ENCODE measurements at places on chromosomes 1 and 21.
A peak's percentile ranks its signal among the peaks of the same experiment; 100 is the strongest.

GRCh38 chr1:29490204-29490934 is 254.0 kb downstream of the PTPRU start:
- no peak for DNase-seq

- no peak for DNase-seq
Observed at GRCh38 chr1:117825414-117825813, 104.0 kb downstream of the GDAP2 start.

DNA sequence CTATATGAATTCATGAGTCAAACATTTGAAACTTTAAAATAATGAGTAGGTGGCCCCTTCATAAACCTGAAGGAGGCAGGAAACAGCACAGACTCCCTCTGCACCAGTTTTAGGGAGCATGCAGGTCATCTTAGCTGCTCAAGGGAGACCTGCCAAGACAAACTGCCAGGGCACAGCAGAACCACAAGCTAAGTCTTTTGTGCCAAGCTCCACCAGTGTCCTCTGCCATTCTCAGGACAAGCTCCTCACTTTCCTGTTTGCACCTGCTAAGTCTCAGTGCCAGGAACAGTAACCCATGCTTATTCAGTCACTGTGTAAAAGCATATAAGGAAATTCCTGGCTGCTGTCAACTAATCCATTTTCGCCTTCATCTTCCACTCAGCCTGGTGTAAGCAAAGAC is 368.9 kb downstream of the SEC16B start:
- no peak for DNase-seq

GRCh38 chr1:158020259-158020885 is 26.9 kb downstream of the KIRREL1 start:
- DNase-seq, result no peak

DNA sequence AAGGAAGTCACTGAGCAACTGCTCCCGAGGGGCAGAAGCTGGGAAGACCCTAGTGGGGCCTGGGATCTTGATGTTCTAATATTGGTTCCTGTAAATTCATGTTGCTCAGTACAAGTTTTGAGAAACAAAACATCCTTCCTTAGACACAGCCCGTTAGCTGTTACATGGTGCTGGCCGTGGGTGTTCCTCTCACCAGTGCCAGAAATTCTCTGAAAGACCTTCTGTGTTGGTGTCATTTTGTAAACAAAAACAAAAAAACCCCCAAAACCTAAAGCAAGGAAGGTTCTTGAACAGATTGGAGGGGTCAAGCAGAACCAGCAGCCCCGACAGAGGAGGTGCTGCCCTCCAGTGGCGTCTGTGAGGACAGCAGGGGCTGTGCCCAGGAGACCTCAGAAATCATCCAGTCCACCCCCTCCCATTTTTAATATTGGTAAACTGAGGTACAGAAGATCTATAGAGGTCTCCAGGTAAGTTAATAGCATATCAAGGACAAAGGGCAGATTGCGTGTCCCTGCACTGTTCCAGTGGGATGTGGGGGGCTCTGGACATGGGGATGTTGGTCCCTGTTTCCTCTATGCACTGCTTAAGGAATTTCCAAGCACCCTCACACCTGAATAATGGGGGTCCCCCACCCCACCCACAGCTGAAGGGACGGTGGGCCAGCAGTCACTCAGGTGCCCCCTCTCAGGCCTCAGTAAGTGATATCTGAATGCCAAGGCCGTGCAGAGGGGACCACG is 38.2 kb downstream of the SLC2A7 start:
- DNase-seq, result peak; percentile 55

DNA sequence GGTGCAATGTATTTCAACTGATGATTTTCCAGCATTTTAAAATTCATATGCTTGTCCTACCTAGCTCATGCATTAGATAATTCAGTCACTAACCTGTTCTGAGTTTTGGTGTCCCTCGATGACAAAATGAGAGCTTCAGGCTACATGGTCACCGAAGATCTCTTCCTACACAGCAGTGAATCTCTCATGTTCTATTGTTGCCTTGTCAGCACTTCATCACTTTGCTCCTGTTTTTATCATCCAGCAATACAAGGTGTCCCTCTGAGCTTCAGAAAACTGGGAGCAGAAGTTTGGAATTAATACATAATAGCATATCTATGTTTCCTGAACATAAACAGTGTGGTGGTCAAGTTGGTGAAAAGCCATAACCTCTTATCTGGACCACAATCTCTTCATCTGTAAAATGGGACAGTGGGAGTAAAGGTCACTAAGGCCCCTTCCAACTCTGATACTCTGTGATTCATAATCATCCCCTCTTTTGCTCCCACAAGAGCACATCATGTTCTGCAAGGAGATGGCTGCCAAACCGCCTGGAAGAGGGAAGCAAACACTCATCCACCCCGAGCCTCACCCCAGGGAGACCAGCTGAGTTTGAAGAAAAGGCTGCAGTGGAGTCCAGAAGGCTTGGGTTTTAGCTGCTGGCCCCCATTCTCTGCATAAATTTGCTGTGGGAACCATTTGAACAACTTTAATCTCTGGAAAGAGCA is 137.9 kb upstream of the F3 start:
- no peak for DNase-seq

GRCh38 chr1:206579747-206580437 is 32.4 kb downstream of the EIF2D start:
- peak; percentile 66 for DNase-seq

GRCh38 chr21:18646116-18646515 is 242.5 kb upstream of the TMPRSS15 start:
- DNase-seq, result no peak

- no peak for DNase-seq
Observed at GRCh38 chr1:23964790-23965740, 5.4 kb downstream of the PNRC2 start.

- no peak for DNase-seq
Observed at GRCh38 chr21:29145354-29145782, 14.9 kb downstream of the MAP3K7CL start.

DNA sequence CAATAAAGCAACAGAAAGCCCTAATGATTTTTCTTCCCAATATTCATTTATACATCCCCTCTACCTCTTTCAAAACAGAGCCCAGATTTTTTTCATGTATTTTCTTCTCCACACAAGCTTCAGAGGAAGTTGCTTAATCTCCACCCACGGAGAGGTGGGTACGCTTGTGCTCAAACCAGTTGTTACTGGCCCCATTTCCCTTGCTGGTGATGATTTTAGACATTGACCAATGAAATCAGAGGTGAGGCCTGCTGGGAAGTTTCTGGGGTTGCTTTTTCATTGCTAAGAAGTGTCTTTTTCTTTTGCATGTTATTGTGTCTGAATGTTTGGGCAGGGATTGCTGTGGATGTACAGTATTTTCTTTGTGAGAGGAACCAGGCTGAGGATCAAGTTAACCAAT is 448.1 kb upstream of the B3GALT2 start:
- no peak for DNase-seq

DNA sequence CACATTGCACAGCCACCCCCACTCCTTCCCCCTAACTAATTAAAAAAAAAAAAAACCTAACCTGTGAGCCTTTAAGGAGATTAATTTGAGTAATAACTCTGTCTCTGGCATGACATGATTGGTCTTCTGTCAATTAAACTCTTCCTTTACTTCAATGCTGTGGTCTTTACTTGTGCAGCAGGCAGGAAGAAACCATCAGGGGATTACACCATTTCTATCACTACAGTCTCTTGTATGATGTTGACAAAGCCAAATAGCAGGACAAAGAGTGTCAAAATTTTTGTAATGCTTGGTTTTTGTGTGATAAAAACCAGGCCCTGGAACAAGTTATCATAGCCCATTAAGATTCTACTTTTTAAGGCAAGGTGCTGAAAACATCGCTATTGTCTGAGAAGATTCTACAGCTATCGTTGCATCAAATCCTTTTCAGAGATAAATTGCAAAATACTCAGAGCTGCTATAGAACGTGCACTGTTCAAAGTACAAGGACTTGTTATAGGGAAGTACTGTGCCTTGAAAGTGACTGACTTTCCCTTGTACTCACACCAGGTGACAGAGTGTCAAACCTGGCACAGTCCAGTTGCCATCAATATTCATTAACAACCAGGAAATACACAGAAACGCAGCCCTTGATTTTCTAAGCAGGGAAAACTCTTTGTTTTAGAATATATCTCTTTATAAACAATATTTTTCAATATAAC is 37.7 kb downstream of the LHX9 start:
- DNase-seq, result no peak

DNA sequence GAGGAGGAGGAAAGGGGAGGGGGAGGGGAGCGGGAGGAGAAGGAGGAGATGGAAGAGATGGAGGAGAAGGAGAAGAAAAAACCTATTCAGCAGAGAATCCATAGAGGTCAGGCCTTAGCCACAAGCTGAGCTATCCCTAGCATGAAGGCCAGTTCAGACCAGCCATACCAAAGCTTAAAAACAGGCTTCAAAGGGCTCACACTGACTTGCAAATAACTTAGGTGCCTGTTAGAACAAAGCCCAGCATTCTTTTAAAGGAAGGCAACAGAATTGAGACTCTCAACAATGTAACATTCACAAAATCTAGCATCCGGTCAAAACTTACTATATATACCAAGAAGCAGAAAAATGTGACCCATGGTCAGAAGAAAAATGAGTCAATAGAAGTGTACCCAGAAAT is 43.6 kb upstream of the IFFO2 start:
- DNase-seq, result no peak

GRCh38 chr1:29539971-29540370 is 303.6 kb downstream of the PTPRU start:
- DNase-seq, result no peak

DNA sequence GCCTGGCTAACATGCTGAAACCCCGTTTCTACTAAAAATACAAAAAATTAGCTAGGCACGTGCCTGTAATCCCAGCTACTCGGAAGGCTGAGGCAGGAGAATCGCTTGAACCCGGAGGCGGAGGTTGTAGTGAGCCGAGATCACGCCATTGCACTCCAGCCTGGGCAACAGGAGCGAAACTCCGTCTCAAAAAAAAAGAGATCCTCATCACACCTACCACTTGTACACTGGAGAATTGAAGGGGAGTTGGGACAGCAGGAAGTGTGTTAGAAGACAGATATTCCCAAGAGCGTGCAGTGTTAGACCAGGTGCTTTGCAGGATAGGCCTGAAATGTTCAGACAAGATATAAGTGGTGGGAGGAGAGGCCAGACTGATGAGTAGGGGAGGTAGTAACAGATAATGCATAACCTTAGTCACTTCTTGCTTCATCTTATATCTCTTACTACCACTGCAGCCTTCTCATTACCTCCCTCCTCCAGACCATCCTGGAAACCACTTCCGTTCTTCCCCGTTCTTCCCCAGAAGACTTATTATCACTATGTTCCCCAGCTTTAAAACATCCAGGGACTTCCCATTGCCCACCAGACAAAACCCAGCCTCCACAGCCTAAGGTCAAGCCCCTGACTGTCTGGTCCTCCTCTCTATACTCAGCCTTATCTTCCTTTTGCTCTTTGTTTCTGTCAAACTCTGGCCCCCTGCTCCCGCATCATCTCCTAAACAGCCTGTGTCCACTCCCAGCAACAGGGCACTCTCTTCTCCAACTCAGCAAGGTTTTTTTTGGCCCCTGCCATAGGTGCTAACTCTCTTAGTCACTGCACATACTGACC is 21.3 kb downstream of the FAM20B start:
- DNase-seq, result no peak

GRCh38 chr1:34806396-34806795 is 13.6 kb downstream of the GJA4 start:
- no peak for DNase-seq

DNA sequence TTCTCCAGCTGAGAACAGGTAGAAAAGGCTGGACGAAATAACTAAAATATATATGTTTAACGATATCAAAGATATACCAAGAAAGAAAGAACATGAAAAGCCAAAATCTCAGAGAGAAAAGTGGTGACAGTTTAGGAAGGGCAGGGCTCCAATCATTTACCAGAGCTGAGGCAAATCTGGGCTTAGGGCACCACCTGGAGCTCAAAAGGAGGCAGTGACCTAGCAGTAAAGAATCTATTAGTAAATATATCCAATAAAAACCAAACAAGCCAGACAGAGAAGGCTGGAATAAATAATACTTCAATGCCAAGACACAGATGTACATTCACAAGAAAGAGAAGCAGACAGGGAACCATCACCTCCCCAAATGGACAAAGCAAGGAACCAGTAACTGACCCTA is 43.5 kb downstream of the CHIA start:
- no peak for DNase-seq

GRCh38 chr1:183609313-183609712 is 19.1 kb upstream of the NCF2 start:
- DNase-seq, result no peak

- DNase-seq, result no peak
Observed at GRCh38 chr1:59043796-59044195, 253.1 kb upstream of the FGGY start.

DNA sequence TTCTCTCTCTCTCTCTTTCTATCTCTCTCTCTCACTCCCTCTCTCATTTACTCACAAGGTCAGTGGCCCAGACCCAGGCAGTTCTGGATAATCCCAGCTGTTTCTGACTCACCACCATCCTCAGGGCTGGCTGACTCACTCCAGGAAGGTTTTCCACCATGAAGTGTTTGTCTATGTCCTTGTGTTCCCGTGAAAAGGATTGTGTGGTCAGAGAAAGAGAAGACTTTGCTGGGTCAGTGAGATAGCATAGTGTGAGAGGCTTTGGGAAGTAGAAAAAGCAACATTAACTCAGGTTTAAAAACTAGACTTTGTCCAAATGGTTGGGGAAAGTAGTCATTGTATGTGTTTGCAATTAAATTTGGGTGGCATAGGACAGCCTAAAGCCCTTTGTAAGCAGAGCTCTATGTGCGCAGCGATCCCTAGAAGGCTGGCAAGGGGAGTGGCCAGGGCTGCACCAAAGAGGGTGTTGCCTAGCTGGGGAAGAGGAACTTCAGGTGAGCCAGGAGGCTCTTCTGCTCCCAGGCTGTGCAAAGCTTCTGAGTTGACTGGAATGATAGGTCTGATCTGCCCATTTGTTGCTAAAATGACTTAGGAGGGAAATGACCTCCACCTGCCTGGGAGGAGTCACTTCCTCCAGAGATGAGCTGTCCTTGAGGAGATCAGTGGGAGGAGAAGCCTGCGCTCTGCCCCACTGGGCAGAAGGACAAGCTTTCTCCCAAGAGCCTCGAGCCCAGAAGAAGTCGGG is 4.9 kb upstream of the CAPN2 start:
- DNase-seq, result no peak

- DNase-seq, result no peak
Observed at GRCh38 chr21:29335720-29336119, 37.0 kb downstream of the BACH1 start.

DNA sequence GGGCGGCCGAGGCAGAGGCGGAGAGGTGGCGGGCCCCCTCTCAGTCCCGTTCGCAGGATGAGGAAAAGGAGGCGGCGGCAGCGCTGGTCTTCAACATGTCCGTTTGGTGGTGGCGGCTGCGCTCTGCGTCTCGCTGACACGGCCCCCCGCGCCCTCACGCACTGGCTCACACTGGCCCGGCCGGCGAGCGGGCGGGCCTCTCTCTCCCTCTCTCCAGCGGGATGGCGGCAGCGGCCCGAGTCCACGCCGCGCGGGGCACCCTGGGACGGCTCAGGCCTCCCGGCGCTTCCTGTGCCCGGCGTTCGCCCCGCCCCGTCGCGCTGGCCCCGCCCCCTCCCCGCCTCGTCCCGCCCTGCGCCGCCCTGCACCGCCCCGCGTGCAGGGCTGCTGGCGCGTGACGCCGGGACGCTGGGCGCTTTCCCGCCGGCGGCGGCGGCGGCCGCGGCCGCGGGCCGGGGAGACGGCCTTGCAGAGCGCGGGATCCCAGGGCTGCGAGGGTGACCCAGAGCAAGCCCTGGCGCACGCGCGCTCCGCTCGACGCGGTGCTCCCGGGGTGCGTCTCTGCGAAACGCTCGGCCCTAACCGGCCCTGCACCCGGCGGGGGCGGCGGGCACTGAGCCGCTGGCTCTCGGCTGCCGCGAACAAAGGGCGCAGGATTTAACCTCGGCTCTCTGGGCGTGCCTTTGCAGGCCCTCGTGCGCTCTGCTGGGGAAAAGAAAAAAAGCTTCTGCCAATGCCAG is at the start of gene SCAF4:
Gene SCAF4 (minus strand): TSS at position 262 of the 740 bp plus-strand sequence. CDS start 426 bp downstream, outside the sequence.
- peak; percentile 49 for DNase-seq

Data from stimulated activated CD4-positive, alpha-beta T cell treated with anti-CD3 and anti-CD28 coated beads, Interleukin-1b, Interleukin-23, amount 100 ng/mL, for 1 hour (primary cell).